Activated CD4-positive, alpha-beta T cell treated with anti-CD3 and anti-CD28 coated beads, Interleukin-2, amount 50 U/mL, for 16 hours (primary cell): ENCODE measurements at places on chromosomes 11 and 22.

GRCh38 chr11:87114093-87114492, 76.4 kb downstream of the TMEM135 start:
- DNase-seq = no peak

GRCh38 chr22:29470159-29470855, 9.7 kb upstream of the NEFH start:
- peak; percentile 81 for DNase-seq

GRCh38 chr11:10592331-10592730, 23.9 kb upstream of the LYVE1 start:
- no peak for DNase-seq

- no peak for DNase-seq
Measured at GRCh38 chr11:121930004-121930965, 185.7 kb downstream of the BLID start.

DNA sequence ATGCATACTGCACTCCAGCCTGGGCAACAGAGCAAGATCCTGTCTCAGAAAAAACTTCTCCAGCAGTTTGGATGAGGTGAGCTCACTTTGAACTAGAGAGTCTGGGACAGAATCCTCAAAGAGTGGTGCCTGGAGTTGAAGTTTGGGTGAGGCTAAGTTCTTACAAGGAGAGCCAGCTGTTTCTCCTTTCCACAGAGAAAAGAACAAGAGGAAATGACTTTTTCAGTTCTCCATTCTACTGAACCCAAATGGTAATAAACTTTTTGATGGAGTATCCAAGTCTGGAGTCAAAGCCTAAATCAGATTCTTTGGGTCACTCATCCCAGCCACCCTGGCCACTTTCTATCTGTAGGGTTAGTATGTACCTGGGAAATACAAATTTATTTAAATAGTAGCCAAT, 102.7 kb downstream of the TRAF6 start:
- DNase-seq = no peak

DNA sequence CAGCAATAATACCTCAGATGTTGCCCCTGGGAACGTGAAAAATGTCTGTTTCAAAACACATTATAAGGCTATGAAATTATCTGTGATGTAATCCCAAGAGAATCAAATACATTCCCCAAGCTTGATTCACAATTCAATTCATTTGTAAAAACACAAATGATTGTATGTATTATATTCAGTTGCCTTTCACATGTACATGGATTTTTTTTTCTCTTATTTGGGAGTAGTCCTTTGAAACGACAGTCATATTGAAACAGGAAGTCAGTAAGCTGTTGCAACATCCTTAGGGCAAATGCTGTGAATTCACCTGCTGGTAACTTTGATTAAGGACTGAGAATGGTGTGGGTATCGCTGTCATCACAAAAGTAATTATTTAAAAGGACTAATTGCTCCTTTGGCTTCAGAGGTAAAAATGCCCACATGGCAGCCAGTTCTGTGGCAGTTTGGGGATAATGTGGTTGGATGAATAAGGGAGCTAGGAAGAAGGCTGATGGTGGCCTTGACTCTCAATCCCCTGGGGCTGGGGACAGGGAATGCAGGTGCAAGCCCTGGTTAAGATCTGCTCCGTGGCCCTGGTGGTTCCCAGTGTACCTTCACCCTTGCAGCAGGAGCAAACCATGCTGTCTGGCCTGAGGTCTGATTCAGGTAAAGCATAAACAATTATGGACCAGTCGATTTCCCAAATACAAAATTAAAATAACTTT, 13.2 kb downstream of the EHF start:
- DNase-seq = peak; percentile 70

- no peak for DNase-seq
Measured at GRCh38 chr11:67364783-67365722, 8.3 kb downstream of the CLCF1 start.

DNA sequence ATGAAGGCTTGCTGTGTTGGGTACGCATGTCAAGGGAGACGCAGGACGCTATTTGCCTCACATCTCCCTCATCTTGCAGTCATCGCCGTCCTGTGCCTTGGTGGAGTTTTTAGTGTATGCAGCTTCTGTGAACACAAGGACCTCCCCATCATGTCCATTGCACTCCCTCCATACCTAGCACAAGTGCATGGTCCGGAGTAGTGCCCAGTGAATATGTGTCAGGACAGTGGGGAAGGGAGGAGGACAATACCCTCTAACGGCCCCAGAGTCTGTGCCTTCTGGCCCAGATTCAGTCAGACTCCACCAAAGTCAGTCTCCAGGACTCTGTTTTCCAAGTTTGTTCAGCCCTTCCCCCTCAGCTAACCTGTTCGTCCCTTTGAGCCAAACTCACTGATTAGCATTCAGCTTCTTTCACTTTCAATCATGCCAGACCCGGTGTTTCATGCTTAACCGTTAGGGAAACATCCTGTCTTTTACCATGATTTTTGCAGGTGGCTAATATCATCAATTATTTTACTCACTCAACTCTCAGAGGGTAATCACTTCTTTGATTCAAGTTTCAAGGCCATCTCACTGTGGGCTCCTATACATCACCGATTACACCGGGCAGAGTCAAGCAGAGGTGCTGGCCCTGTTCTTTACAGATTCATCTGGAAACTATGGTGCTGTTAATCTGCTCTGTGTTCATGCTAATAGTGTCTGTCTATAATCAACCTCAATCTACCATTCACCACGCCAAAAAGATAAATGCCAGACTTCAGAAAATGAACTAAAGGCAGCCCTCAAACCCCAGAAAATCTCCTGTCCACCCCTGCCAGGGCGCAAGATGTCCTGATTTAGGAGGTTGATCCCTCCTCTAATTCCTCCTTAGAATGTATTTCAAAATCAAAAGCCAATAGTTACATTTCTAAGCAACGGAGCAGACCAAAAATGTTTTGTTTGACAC, 156.5 kb downstream of the RRAS2 start:
- peak; percentile 25 for DNase-seq

GRCh38 chr11:95575517-95575916, 214.1 kb downstream of the FAM76B start:
- no peak for DNase-seq

DNA sequence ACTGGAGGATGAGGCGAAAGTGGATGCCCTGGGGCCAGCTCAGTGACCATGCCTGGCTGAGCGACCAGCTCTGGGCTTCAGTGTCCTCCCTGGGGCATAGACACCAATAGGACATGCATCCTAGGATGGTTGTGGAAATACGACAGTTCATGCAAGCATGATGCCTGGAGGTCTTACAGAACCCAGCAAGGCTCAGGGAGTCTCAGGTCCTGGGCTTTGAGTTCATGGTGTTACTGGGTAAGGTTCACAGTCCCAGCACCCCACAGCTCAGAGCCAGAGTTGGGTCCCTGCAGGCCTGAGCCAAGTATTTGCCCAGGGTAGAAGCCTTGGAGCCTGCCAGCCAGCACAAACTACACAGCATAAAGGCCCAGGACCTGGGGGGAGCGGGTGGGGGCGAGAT, 4.2 kb upstream of the SUSD2 start:
- DNase-seq = no peak

DNA sequence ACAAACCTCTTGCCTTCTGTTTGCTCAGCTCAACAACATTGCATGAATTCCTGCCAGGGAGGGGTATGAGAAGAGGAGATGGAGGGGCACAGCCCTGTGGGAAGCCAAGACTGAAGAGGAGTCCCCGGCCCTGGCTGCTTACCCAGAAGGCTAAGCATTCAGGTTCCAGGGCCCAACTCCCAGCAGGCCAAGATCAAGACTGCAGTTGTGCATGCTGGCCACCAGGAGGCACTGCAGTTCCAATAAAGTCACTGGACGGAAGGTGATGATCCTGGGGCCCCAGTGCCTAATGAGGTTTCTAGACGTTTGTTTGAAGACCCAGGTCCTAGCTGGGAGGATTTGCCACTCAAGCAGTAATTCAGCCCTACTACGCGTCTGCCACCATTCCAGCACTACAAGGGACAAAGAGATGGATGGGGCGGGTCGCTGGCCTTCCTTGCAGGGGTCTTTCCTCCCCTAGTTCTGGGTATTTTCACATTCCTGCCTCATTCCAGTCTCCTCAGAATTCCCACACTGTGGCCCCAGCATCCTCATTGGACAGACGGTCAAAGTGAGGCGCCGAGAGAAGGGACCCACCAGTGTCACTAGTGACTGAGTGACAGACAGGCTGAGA, 23.6 kb downstream of the ALX4 start:
- peak; percentile 71 for DNase-seq
